ENCODE measurements at places on chromosomes 11 and 22. TPM values are rescaled to one million over a fixed set of nuclear protein-coding genes. Genes with fewer than 3 reads are reported as not detected.

DNA sequence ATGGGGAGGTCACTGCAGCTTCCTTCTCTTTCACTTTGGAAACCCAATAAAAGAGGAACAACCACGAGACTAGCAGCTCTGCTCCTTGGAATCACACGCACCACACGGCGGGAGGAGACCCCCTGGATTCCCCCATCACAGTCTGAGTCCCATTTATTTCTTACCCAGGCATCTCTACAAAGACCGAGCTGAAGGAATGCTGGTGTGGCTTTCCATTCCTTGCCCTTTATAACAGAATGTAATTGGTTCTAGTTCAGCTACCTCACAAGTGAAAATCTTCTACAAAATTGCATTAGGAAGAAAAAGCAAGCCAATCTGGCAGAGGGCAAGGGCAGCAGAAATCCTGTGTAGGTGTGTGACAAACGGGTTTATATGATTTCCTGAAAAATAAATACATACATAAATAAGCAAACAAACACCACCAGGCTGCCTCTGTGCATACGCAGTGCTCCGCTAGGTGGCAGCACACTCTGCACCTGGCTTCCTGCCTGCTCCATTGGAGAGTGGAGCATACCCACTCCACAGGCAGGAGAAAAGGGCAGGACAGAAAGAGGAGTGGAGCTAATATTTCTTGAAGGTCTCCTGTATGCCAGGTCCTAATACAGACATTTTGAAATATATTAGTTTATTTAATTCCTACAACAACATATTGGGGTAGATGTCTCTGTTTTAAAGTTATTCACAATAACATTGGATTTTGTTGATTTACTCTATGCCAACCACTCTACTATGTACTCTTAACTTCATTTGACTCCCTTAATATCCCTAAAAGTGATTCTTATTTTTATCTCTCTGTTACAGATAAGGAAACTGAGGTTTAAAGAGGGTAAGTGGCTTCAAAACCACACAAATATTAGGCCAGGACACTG lies 673.1 kb downstream of the KCNA4 start:
- H3K4me1 ChIP-seq: no peaks in the 10 kb centered on the region
- H3K27me3 ChIP-seq: peaks cover 2% of the 10 kb centered on the region
- H3K36me3 ChIP-seq: no peaks in the 10 kb centered on the region
- DNase-seq: peak; percentile 88
- no peak overlapping the region for H3K27ac ChIP-seq
- H3K4me3 ChIP-seq: no peak overlapping the region

DNA sequence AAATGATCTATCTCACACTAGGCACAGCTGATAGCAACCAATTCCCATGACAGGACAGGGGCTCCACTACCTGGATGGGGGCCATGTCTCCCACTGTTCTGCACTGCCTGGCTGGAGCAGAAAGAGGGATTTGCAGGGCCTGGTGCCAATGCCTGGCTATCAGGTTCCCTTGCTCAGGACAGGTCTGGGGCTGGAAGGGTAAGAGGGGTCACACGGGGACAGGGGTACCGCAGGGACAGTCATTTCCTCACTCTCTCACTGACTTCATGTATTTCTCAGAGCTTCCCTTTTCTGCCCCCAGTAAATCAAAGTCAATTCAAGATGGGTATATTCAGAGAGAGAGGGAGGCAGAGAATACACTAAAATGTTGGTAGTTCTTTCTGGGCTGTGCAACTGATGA lies 119.1 kb upstream of the CSNK2A3 start:
- no peak overlapping the region for H3K4me3 ChIP-seq
- H3K36me3 ChIP-seq: no peaks in the 10 kb centered on the region
- DNase-seq: no peak
- H3K27me3 ChIP-seq: peaks cover 6% of the 10 kb centered on the region

DNA sequence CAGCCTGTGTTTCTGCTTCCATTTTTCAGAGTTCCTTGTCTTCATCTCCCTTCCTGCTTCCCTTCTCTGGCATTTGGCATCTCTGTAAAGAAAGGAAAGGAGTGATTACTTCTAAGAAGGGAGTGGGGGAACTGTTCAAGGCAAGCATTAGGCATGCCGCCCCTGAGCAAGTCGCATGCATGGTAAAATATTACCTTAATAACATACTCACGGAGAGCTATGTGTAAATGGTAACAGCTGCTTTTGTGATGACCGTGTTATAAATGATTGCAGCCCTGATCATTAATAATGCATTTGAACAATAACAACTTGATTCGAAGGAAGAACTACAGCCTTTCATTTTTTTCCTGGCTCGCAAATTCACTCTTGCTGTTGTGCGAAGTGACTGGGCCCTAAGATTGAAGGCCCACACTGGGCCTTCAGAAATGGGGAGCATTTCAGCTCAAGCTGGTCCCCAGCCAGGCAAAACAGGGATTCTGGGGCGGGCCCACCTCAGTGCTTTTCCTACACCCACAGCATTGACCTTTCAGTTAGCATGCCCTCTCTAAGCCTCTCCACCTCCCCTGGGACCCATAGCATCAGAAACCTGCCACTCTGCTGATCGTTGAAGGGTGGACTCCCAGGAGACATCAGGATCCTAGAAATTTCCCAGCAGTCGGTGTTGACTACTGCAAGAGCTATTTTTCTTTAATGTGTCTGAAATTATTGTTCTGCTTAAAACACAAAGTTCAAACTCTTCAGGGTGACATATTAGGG lies 263.0 kb upstream of the CADM1 start:
- H3K4me1 ChIP-seq: peaks cover 23% of the 10 kb centered on the region
- H3K27ac ChIP-seq: no peak overlapping the region
- H3K27me3 ChIP-seq: peaks cover 4% of the 10 kb centered on the region
- DNase-seq: no peak
- H3K4me3 ChIP-seq: peak overlapping the region; percentile 50
- H3K36me3 ChIP-seq: no peaks in the 10 kb centered on the region

- H3K4me1 ChIP-seq: no peaks in the 10 kb centered on the region
- no peak overlapping the region for H3K27ac ChIP-seq
- DNase-seq: no peak
- H3K27me3 ChIP-seq: peaks cover 9% of the 10 kb centered on the region
- no peaks in the 10 kb centered on the region for H3K36me3 ChIP-seq
These were observed 5.3 kb upstream of the CHADL start for GRCh38 chr22:41245917-41246499.

DNA sequence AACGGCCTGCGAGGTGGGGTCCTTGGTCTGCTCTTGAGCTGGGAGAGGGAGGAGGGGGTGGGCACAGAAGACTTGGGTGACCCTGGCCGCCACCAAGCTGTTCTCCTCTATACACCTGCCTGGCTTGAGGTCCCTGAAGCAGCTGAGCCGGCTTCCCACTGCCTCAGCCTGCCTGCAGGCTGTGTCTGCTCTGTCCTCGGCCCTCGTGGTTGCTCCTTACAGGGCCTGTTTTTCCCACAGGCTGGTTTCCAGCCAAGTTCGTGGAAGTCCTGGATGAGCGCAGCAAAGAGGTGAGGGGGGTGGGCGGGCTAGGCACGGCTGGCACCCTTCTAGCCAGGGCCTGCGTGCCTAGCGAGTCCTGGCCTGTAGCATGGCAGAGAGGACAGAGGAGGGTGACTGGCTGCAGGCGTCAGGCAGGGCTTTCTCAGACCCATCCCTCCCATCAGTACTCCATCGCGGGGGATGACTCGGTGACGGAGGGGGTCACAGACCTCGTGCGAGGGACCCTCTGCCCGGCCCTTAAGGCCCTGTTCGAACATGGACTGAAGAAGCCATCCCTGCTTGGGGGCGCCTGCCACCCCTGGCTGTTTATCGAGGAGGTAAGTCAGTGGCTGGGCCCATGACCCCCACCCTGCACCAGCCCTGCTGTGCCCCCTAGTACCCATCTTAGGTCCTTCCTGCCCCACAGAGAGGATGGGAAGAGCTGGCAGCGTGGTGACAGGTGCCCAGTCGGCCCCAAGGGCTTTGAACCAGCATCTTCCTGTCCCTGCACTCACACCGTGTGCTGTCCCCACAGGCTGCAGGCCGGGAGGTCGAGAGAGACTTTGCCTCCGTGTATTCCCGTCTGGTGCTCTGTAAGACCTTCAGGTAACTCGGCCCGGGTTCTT lies 37.7 kb downstream of the SGSM3 start:
- H3K4me1 ChIP-seq: no peaks in the 10 kb centered on the region
- H3K27me3 ChIP-seq: peaks cover 20% of the 10 kb centered on the region
- H3K4me3 ChIP-seq: no peak overlapping the region
- no peak for DNase-seq

- H3K4me3 ChIP-seq: no peak overlapping the region
- peaks cover 4% of the 10 kb centered on the region for H3K36me3 ChIP-seq
- no peaks in the 10 kb centered on the region for H3K4me1 ChIP-seq
- no peak overlapping the region for H3K27ac ChIP-seq
- peaks cover 7% of the 10 kb centered on the region for H3K27me3 ChIP-seq
These were observed 488.3 kb downstream of the MN1 start for GRCh38 chr22:27312966-27313855.

GRCh38 chr11:68962527-68963250 lies 18.1 kb downstream of the MRGPRD start:
- peaks cover 3% of the 10 kb centered on the region for H3K4me1 ChIP-seq
- H3K36me3 ChIP-seq: peaks cover 12% of the 10 kb centered on the region
- DNase-seq: peak; percentile 3
- no peak overlapping the region for H3K4me3 ChIP-seq

DNA sequence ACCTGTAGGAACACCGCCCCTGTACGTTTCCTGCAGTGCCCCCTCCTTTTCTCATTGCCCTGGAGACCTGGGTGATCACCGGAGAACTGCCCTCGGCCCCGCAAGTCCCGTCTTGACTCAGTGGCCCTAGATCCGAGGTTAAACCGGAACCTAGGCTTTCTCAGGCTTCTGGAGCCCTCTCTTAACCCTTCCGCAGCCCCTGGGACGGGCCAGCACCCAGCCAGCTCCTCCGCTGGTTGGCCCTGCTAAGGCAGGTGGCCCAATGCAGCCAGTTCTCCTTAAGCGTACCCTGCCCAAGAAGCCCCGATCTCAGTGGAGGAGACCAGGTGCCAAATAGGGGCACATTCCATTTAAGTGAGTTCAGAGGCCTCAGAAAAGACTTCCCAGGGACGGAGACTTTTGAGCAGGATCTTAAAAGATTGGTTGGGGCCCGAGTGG lies 776 bp downstream of the NLRX1 start:
- H3K27me3 ChIP-seq: no peaks in the 10 kb centered on the region
- H3K36me3 ChIP-seq: peaks cover 3% of the 10 kb centered on the region
- H3K27ac ChIP-seq: peak overlapping the region; percentile 43
- DNase-seq: no peak
- no peaks in the 10 kb centered on the region for H3K4me1 ChIP-seq

DNA sequence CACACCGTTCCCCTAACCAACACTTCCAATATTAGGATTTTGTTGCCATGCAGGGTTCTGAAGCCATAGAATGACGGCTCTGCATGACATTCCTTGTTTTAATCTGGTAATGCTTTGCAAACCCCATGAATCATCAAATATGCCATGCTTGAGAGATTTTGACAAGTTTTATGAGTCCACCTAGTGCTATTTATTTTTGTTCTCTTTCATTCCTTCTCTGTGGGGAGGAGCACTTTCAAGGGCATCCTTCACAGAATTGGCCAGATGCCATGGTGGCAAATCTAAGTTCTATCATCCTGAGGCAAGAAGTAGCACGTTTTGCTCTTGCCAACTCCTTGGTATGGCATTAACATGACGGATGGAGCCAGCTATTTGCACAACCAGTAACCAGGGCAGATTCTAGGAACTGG lies 268.4 kb downstream of the FAM76B start:
- H3K4me1 ChIP-seq: no peaks in the 10 kb centered on the region
- no peaks in the 10 kb centered on the region for H3K36me3 ChIP-seq
- DNase-seq: no peak
- H3K27me3 ChIP-seq: peaks cover 4% of the 10 kb centered on the region
- H3K27ac ChIP-seq: no peak overlapping the region
- H3K4me3 ChIP-seq: no peak overlapping the region

DNA sequence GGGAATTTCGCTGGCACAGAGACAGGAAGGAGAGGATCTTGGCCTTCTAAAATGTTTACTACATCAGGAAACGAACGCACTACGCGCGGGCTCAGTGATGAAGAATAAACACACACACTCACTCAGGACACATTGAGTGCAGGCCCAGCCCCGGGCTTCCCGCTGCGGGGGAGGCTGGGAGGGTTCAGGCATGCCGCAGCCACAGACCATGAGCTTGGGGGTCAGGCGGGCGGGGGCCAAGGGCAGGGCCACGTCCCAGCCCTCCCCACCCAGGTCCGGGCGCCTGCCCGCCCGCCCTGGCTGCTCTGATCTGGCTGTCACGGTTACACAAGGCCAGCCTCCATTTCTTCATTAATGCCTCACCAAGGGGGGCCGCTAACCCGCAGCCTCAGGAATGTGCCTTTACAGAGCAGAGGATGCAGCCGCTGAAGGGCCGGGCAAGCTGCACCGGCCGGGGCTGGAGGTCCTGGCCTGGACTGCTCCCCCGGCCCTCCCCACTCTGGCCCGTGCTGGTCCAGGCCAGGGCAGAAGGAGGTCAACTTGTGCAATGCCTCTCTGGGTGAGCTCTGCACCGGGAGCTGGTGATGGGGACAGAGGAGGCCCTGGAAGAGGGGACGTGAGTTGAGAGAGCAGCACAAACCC lies 41.7 kb downstream of the IGF2 start:
- no peak overlapping the region for H3K27ac ChIP-seq
- DNase-seq: no peak
- peaks cover 5% of the 10 kb centered on the region for H3K27me3 ChIP-seq
- peaks cover 5% of the 10 kb centered on the region for H3K36me3 ChIP-seq
- H3K4me3 ChIP-seq: no peak overlapping the region

DNA sequence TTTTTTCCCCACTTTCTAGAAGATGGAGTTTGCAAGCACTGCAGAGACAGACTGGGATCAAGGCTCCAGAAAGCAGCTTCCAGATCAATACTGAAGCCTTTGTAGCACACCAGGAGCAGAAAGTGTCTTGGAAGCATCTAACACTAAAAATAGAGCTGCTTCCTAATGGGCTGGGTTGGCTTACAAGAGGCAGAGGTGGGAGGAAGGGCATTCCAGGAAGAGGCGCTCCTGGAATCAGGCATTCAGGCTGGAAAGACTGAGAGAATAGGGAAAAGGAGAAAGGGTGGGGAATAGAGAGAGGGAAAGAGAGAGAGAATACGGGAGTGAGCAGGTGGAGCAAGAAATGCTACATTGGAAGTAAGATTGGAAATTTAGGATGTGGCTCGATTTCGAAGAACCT lies 395.9 kb downstream of the OPCML start:
- H3K27ac ChIP-seq: no peak overlapping the region
- no peaks in the 10 kb centered on the region for H3K27me3 ChIP-seq
- peaks cover 14% of the 10 kb centered on the region for H3K4me1 ChIP-seq

Gene PHETA2
- total RNA-seq: 0.88 TPM

Gene AKIP1
- total RNA-seq: 25.7 TPM

Gene FLRT1
- total RNA-seq: 3.7 TPM

Gene THOC5
- total RNA-seq: 175 TPM

Gene ANGPTL5
- total RNA-seq: not detected

Gene SHISA8
- total RNA-seq: not detected

All from glutamatergic neuron (in vitro differentiated cells).